ENCODE measurements at places on chromosomes 13 and 19. TPM values are rescaled to one million over a fixed set of nuclear protein-coding genes. Genes with fewer than 3 reads are reported as not detected.

The LILRB5 gene
- not detected for total RNA-seq

The FTL gene
- total RNA-seq, result 3,392 TPM

The APLP1 gene
- total RNA-seq, result not detected

The FCER2 gene
- total RNA-seq, result not detected

The CYSLTR2 gene
- under 0.01 TPM for total RNA-seq

The LMTK3 gene
- total RNA-seq, result 3.1 TPM

The KCNK6 gene
- total RNA-seq, result 19.8 TPM

The LHFPL6 gene
- total RNA-seq, result 2.1 TPM

The DACH1 gene
- total RNA-seq, result not detected

The LILRB4 gene
- total RNA-seq, result under 0.01 TPM

The CDC34 gene
- total RNA-seq, result 129 TPM

The NCAN gene
- not detected for total RNA-seq

The NLRP4 gene
- not detected for total RNA-seq

The THSD1 gene
- 17.8 TPM for total RNA-seq

The SIGLEC12 gene
- total RNA-seq, result not detected

The CBLC gene
- total RNA-seq, result 185 TPM

The CACNG8 gene
- not detected for total RNA-seq

The KLF1 gene
- not detected for total RNA-seq

The TRPC4 gene
- total RNA-seq, result under 0.01 TPM

The CEBPA gene
- 16.1 TPM for total RNA-seq

The ISYNA1 gene
- total RNA-seq, result 33.9 TPM

The RDH8 gene
- total RNA-seq, result not detected

The JAK3 gene
- total RNA-seq, result 1.4 TPM

The LRRC8E gene
- total RNA-seq, result 19.0 TPM

The ETV2 gene
- not detected for total RNA-seq

The ZNF99 gene
- not detected for total RNA-seq

The CDX2 gene
- not detected for total RNA-seq

The IGFL3 gene
- not detected for total RNA-seq

The CLEC4M gene
- not detected for total RNA-seq

The PIK3R2 gene
- 13.3 TPM for total RNA-seq

The TMEM143 gene
- 2.6 TPM for total RNA-seq

The TNFRSF19 gene
- 7.0 TPM for total RNA-seq

Measured in tracheal epithelial cell (primary cell).